ENCODE measurements at places on chromosomes 2 and 18. TPM values are rescaled to one million over a fixed set of nuclear protein-coding genes. Genes with fewer than 3 reads are reported as not detected.
A peak's percentile ranks its signal among the peaks of the same experiment; 100 is the strongest.

The CAD gene
- 38.7 TPM for polyA plus RNA-seq

The CDH7 gene
- 15.0 TPM for polyA plus RNA-seq

The SMIM21 gene
- 0.38 TPM for polyA plus RNA-seq

The MYO5B gene
- polyA plus RNA-seq = 2.6 TPM

The ASB18 gene
- polyA plus RNA-seq = 0.84 TPM

The ATOH8 gene
- polyA plus RNA-seq = 16.8 TPM

The INO80C gene
- polyA plus RNA-seq = 21.8 TPM

- peaks cover 18% of the 10 kb centered on the region for H3K4me1 ChIP-seq
- H3K27me3 ChIP-seq = no peaks in the 10 kb centered on the region
- DNase-seq = no peak
- no peak overlapping the region for H3K27ac ChIP-seq
Measured at GRCh38 chr2:99622534-99622933, 132.7 kb upstream of the REV1 start.

DNA sequence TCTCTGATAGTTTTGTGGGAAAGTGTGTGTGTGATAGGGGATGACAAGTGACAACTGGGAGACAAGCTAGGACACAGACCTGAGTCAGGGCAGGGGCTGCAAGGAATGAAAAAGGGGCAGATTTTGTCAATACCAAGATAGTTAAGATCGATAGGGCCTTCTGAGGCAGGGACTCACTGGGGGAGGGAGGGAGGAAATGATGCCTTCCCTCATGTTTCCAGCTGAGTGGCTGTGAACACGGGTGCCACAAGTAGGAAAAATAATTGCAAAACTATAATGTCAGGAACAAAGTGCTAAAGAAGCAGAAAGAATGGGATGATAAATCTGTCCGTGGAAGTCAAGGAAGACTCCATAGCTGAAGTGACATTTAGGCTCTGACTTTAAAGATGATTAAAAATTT lies 24.2 kb downstream of the CDH2 start:
- H3K27ac ChIP-seq = peak overlapping the region; percentile 62
- no peak overlapping the region for H3K4me3 ChIP-seq

DNA sequence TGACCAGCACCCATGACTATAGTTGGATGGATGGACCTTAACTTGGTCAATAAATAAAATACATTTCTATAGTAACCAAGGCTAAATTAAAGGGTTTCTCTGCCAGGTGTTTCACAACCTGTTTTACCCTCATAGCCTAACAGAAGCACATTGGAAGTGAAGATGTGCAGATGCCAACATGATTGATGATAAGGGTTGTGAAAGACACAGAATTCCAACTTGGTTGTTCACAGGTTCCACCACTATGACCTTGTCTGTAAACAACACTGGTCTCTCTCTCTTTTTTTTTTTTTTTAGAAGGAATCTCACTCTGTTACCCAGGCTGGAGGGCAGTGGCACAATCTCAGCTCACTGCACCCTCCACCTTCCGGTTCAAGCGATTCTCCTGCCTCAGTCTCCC lies 37.5 kb upstream of the PTH2R start:
- H3K27me3 ChIP-seq = no peaks in the 10 kb centered on the region
- DNase-seq = no peak
- no peaks in the 10 kb centered on the region for H3K4me1 ChIP-seq
- H3K4me3 ChIP-seq = no peak overlapping the region

GRCh38 chr2:100321866-100322820 lies at the start of gene LONRF2:
Gene LONRF2 (minus strand): TSS chr2:100322501. CDS start chr2:100322093, 408 bp downstream.
- no peaks in the 10 kb centered on the region for H3K36me3 ChIP-seq
- H3K4me1 ChIP-seq = peaks cover 13% of the 10 kb centered on the region
- H3K27ac ChIP-seq = no peak within 1 kb of the TSS
- H3K27me3 ChIP-seq = peaks cover 23% of the 10 kb centered on the region
- H3K4me3 ChIP-seq = peak within 1 kb of the TSS; percentile 36

- H3K27ac ChIP-seq = no peak overlapping the region
- no peaks in the 10 kb centered on the region for H3K27me3 ChIP-seq
- DNase-seq = no peak
- no peak overlapping the region for H3K4me3 ChIP-seq
- H3K36me3 ChIP-seq = no peaks in the 10 kb centered on the region
Measured at GRCh38 chr2:183347969-183348368, 223.7 kb downstream of the NUP35 start.

DNA sequence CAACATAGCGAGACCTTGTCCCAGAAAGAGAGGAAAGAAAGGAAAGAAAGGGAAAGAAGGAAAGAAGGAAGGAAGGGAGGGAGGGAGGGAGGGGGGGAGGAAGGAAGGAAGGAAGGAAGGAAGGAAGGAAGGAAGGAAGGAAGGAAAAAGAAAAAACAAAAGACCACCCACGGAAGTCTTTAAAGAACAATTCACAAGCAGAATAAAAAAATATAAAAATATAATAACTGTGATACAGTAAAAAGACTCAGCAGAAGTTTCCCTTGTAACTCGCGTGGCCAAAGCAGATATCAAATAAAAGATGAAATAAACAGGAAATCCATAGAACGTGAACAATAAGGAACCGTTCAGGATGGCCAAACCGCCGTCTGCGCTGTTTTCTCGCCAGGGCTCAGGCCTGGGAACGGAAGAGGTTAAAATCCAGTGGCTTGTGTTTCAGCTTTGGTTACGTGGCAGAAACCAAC lies 1.2 kb upstream of the SLC1A4 start:
- no peaks in the 10 kb centered on the region for H3K36me3 ChIP-seq
- H3K27ac ChIP-seq = peak overlapping the region; percentile 95
- peak overlapping the region; percentile 83 for H3K4me3 ChIP-seq

GRCh38 chr2:235514627-235515363 lies 21.0 kb downstream of the AGAP1 start:
- H3K27ac ChIP-seq = no peak overlapping the region
- no peaks in the 10 kb centered on the region for H3K27me3 ChIP-seq
- no peak for DNase-seq
- H3K4me3 ChIP-seq = no peak overlapping the region

DNA sequence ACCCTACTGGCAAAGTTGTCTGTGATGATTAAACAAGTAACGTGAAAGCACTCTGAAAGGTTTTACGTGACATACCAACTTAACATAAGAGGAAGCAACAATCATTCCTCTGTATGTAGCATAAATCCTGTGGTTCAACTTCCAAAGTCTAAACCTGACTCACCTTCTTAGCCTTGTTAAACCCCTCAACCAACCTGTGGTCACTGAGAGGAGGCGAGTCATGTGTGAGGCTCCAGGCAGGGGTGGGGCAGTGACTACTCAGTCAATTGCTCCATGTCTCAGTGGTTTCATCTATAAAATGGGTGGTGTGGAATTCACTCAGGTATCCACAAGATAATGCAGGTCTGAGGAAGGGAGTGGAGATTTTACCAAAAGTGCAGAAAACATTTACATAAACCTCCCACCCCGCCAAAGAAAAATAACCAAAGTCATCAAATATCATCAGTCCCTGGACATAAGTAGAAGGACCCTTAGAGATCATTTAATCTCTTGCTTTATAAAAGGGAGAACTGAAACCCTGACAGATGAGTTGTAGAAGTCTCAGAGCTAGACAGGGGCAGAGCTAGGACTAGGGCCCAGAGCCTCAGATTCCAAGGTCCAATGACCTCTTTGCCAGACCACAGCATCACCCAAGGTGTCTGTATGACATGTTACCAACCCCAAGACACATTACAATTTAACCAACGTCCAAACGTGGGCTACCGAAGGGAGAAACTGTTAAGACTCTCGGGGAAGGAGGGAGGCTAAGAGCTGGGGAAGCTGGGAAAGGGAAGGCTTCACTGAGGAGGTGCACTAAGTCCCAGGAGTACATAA lies 3.7 kb upstream of the PCBP1 start:
- no peak overlapping the region for H3K27ac ChIP-seq
- H3K36me3 ChIP-seq = peaks cover 35% of the 10 kb centered on the region
- peaks cover 16% of the 10 kb centered on the region for H3K4me1 ChIP-seq
- H3K27me3 ChIP-seq = no peaks in the 10 kb centered on the region
- DNase-seq = no peak
- H3K4me3 ChIP-seq = no peak overlapping the region

- no peak overlapping the region for H3K4me3 ChIP-seq
- peaks cover 8% of the 10 kb centered on the region for H3K4me1 ChIP-seq
- DNase-seq = no peak
- H3K27me3 ChIP-seq = no peaks in the 10 kb centered on the region
Measured at GRCh38 chr2:238655198-238655860, 192.6 kb upstream of the TWIST2 start.

- H3K4me3 ChIP-seq = no peak overlapping the region
- peaks cover 61% of the 10 kb centered on the region for H3K4me1 ChIP-seq
- H3K27ac ChIP-seq = no peak overlapping the region
Measured at GRCh38 chr2:47078541-47079482, 76.3 kb downstream of the STPG4 start.

DNA sequence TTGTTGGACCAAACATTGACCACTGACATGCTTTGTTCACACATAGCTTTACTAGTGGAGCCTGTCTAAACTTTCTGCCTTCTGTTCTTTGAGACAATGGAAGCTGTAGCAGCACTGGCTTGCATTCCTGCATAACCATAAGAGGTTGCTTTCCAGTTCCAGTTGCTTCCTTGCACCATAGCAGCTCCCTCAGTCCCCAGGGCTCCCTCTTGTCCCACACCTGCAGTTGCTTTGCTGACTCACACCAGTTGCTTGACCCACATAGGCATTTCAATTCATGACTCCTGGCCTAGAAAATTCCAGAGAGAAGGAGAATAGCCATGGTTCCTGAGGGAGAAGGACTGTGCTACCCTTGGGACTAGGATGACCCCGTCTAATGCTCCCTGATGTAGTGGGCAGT lies 20.9 kb downstream of the SGPP2 start:
- H3K4me1 ChIP-seq = no peaks in the 10 kb centered on the region
- H3K36me3 ChIP-seq = no peaks in the 10 kb centered on the region
- no peak overlapping the region for H3K4me3 ChIP-seq
- DNase-seq = no peak
- H3K27me3 ChIP-seq = no peaks in the 10 kb centered on the region

DNA sequence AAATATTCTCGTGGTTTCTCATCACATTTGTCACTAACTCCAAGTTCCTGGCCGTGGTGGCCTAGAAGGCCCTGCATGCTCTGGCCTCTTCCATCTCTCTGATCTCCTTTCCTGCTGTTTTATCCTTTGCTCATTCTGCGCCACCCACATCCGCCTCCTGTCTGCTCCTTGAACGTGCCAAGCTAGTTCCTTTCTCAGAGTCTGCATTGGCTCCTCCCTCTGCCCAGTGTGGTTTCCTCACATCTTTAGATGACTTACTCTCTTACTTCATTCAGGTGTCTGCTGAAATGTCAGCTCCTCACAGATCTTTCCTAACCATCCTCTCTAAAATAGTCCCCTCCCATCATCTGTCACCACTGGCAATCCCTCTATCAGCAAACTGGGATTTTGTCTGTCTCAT lies 158.6 kb upstream of the RBMS1 start:
- H3K4me1 ChIP-seq = peaks cover 3% of the 10 kb centered on the region
- H3K27me3 ChIP-seq = no peaks in the 10 kb centered on the region
- H3K36me3 ChIP-seq = no peaks in the 10 kb centered on the region
- DNase-seq = no peak

DNA sequence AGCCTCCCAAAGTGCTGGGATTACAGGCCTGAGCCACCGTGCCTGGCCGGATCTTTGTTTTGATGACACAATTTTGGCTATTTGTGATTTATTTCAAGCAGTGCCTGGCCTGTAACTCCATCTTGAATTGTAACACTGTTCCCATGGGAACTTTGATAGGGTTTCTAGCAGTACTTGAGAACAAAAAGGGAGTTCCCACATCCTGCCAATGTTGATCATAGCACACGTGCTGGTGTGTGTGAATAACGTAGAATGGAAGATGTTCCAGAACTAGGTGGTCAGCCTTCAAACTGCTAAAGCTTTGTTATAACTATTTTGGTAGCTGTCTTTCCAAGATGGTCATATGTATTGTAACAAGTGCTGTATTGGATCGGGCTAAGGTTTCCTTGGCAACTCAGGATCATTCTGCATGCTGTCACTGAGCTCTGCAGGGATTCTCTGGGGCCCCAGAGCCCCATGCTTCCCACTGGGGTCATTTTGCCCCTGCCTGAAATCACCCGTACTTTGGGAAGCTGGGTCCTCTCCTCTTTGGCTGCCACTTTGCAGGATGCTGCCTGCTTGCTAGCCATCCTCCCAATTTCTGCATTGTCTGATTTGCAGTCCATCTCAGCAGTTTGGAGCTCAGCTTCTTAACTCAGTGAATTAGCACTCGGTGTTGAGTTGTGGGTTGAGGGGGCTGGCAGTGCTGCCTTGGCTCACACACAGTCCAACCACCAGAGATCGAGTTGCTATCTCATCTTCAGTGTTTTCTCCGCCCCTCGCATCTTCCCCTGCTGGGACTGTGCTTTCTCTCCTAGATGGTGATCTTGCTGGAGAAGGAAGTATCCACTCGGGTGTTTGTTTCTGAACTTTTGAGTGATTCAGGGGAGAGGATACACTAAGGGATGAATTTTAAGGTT lies 26.8 kb downstream of the SH3RF3 start:
- peaks cover 13% of the 10 kb centered on the region for H3K4me1 ChIP-seq
- H3K36me3 ChIP-seq = no peaks in the 10 kb centered on the region
- no peaks in the 10 kb centered on the region for H3K27me3 ChIP-seq
- no peak for DNase-seq
- H3K4me3 ChIP-seq = no peak overlapping the region
- H3K27ac ChIP-seq = no peak overlapping the region

GRCh38 chr18:32301976-32302743 lies 112.3 kb downstream of the MEP1B start:
- no peak overlapping the region for H3K27ac ChIP-seq
- H3K27me3 ChIP-seq = no peaks in the 10 kb centered on the region
- no peak overlapping the region for H3K4me3 ChIP-seq
- no peak for DNase-seq
- H3K36me3 ChIP-seq = no peaks in the 10 kb centered on the region

GRCh38 chr2:15975676-15976075 lies 35.3 kb downstream of the MYCN start:
- H3K4me1 ChIP-seq = no peaks in the 10 kb centered on the region
- H3K36me3 ChIP-seq = no peaks in the 10 kb centered on the region
- H3K4me3 ChIP-seq = no peak overlapping the region
- H3K27ac ChIP-seq = no peak overlapping the region
- no peaks in the 10 kb centered on the region for H3K27me3 ChIP-seq

DNA sequence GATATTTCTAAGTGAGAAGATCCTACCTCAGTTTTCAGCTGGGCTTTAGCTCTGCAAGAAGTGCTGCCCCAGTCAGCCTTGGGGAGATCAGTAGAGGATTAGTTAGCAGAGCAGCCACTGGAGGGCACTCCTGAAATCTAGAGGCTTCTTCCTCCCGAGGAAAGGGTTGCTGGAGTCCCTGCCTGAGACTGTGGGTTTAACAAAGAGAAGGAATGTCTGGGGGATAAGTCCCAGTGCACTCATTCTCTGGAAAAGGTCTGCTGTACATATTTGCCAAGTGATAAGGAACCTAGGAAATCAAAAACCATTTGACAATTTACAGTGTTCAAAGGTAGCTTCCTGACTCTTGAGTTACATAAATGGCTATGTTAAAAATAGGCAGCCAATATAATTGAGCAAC lies 207.2 kb downstream of the SLC8A1 start:
- no peak overlapping the region for H3K4me3 ChIP-seq
- no peaks in the 10 kb centered on the region for H3K4me1 ChIP-seq
- no peaks in the 10 kb centered on the region for H3K27me3 ChIP-seq
- no peak overlapping the region for H3K27ac ChIP-seq

GRCh38 chr2:69013142-69013839 lies at the start of gene ANTXR1:
Gene ANTXR1 (plus strand): TSS chr2:69013179. CDS start chr2:69013500, 321 bp downstream.
- peak within 1 kb of the TSS; percentile 93 for H3K4me3 ChIP-seq
- H3K36me3 ChIP-seq = no peaks in the 10 kb centered on the region
- H3K4me1 ChIP-seq = peaks cover 12% of the 10 kb centered on the region
- DNase-seq = peak; percentile 69

GRCh38 chr2:58925676-58926081 lies 684.6 kb upstream of the FANCL start:
- H3K36me3 ChIP-seq = no peaks in the 10 kb centered on the region
- no peaks in the 10 kb centered on the region for H3K27me3 ChIP-seq
- no peak for DNase-seq
- peaks cover 2% of the 10 kb centered on the region for H3K4me1 ChIP-seq
